ENCODE measurements at places on chromosomes 5 and 9.

DNA sequence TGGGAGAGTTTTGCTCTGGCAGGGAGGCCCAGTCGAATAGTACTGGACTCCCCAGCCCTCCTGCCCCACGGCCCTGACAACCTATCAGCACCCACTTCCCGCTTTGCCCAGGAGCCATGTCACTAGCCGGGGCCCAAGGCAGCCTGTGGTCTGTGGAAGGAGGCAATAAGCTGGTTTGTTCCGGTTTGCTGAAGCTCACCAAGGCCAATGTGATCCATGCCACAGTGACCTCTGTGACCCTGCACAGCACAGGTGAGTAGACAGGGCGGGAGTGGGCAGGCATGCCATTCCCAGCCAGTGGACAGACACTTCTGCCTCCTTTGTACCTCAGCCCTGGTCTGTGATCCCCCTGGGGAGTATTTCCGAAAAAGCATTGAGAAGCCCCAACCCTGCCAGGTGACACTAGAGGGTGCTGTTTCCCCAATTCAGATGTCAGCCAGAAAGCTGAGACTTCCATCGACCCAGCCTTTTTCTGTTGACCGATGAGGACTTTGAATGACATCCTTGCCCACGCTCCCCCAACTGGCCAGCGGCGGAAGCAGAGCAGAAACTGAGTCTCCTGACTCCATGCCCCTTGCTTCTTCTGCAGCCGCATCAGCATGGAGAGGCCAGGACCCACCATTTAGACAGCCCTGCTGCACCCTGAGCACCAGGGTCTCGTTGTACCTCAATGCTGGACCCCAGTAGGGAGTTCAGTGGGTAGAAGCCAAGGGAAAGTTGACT, 9.6 kb downstream of the PCYOX1L start:
- DNase-seq: peak; percentile 84

DNA sequence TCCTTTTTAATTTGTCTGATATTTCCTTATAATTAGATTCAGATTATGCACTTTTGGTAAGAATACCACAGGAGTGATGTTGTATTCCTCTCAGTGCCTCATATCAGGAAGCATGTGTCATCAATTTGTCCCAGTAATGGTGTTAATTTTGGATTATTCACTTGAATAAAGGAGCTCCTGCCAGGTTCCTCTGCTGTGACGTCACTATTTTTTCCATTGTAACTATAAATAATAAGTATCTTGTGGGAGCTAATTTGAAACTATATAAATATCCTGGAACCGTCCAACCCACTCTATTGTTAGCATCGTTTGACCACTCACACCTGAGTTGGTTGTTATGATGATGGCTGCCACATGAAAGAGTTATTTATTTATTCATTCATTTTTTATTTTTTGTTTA, 107.9 kb downstream of the INVS start:
- no peak for DNase-seq

DNA sequence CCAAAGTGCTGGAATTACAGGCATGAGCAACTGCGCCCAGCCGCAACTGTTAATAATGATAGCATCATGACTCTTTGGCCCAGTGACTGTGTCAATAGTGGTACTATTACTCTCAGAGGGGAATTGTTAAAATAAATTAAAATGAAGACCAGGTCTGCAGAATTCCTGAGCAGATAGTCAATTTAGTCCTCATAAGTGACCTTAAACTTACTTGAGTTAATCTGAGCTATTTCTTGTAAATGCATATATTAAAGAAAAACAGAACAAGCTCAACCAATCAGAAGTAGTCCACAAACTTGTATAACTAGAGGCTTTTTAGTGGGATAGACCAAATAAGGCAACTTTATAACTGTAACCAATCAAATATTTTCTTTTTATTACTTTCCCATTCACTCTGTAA, 1.7 kb upstream of the RECK start:
- DNase-seq: no peak

- DNase-seq: no peak
Observed at GRCh38 chr9:5435912-5436311, 1.8 kb downstream of the PLGRKT start.

All from GM20000 (cell line).